Aorta (tissue), 5 donors: ENCODE measurements at places on chromosomes 11 and 22. TPM values are rescaled to one million over a fixed set of nuclear protein-coding genes. Genes with fewer than 3 reads are reported as not detected.

Gene SERHL2
- 2.9 TPM for total RNA-seq

DNA sequence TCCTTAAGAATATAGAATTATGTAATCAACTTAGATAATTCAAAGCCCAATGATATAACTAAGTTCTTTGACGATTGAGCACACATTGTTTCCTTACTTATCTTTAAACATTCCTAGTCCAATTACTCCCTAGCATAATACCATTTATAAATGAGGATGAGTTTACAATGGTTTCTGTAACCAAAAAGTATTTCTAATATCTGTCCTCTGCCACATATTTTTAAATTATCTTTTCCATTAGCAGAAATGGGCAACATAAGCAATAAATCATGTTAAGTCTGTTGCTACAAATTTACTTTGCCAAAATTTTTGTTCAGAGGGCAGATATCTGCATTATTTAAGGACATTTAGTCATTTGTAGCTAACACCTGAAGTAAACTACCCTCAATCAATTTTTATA is 6.7 kb downstream of the CREBZF start:
- no peak for DNase-seq

Gene TBX10
- not detected for total RNA-seq

DNA sequence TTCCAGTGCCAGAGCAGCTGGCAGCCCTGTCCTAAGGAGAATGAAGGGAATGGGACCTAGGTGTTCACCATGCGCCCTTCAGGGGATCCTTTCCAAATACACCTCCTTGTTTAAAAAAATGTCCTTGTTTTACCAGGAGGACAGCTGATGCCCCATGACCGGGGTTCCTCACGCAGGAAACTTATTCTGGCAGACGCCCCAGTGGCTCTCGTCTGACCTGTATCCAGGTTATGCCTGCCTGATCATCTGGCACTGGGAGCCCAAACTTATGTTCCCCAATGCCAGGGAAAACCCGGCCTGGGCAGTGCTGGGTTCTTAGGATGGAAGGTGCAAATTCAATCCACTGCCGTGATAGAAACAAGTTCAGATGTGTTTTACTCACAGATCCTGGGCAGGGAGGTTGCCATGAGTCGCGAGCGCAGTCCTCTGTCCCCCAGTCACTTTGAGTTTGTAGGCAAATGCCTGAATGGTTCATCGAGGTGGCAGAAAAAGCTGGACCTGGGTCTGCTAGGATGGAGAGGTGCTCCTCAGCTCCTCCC is 31.5 kb downstream of the MOV10L1 start:
- DNase-seq = no peak

GRCh38 chr11:133995066-133995465 is 38.3 kb upstream of the IGSF9B start:
- peak; percentile 12 for DNase-seq

DNA sequence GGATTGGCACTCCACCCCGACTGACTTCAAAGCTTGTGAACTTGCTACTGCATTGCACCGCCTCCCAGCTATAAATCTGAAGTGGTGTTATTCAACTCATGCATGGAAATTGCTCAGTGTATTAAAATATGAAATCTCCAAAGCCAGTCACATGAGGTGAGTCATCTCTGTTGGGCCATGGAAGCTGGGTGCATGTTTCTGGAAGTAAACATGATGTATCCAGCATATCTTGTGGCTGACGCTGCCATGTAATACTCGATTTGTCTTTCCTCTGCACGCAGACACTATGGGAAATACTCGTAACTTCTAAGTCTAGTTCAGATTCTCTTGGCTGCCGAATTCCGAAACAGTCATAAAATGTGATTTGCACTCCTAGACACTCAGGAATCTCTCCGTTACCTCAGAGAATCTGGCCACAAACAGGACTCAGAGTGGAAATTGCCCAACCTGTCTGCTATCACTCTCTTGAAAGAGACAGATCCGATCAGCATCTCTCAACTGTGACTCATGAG is 154.9 kb upstream of the MPPED2 start:
- DNase-seq = no peak

Gene PATE3
- not detected for total RNA-seq

Gene GAL3ST1
- total RNA-seq = 1.2 TPM
